ENCODE measurements at places on chromosomes 2 and 18.
A peak's percentile ranks its signal among the peaks of the same experiment; 100 is the strongest.

- no peak for DNase-seq
Measured at GRCh38 chr2:186590759-186591505, 1.1 kb downstream of the ITGAV start.

GRCh38 chr18:57649556-57650500 lies 28.2 kb upstream of the NARS1 start:
- no peak for DNase-seq

GRCh38 chr2:202521470-202521869 lies 113.3 kb upstream of the FAM117B start:
- DNase-seq: no peak

DNA sequence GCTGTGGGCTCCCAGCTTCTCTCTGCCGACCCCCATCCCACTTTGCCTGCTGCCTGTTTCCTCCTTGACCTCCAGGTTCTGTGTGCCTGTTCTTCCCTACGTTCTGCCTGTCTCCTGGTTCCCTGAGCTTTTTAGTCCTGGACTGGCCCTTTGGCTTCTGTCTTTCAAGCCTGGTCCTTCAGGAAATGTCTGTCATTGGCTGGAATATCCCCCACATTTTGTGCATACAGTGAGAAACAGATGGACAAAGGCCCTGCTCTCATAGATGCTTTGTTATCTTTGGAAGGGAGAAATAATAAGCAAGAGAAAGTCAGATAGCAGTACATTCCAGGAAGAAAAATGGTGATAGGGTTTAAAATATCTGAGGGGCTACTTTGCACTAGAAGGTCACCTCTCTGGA lies 5.7 kb downstream of the MGAT5 start:
- no peak for DNase-seq

GRCh38 chr18:44801781-44802180 lies 121.1 kb downstream of the SETBP1 start:
- no peak for DNase-seq

DNA sequence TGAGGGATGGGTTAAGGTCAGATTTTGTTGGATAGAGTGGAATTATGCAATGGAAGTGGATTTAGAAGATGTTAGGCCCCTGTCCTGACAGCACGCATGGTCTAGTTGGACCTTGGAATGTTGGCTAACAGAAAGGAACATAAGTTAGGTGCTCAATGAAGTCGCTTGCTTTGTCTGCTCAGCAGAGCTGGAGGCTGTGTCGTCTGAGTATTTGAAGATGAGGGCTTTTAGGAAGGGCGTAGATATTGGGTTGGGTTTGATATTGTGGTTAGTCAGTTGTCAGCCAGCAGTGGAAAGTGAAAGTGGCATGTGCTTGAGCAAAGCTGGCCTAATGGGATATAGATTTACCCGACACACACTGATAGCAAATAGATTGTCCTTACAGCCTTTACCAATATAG lies 239.3 kb downstream of the PRKCE start:
- no peak for DNase-seq

- DNase-seq: peak; percentile 47
Measured at GRCh38 chr2:218186355-218186766, 19.6 kb upstream of the CXCR1 start.

- DNase-seq: no peak
Measured at GRCh38 chr18:45567123-45567522, 48.2 kb upstream of the SLC14A2 start.

All from MG63 (cell line).